ENCODE measurements at places on chromosomes 1 and 21. TPM values are rescaled to one million over a fixed set of nuclear protein-coding genes. Genes with fewer than 3 reads are reported as not detected.

DNA sequence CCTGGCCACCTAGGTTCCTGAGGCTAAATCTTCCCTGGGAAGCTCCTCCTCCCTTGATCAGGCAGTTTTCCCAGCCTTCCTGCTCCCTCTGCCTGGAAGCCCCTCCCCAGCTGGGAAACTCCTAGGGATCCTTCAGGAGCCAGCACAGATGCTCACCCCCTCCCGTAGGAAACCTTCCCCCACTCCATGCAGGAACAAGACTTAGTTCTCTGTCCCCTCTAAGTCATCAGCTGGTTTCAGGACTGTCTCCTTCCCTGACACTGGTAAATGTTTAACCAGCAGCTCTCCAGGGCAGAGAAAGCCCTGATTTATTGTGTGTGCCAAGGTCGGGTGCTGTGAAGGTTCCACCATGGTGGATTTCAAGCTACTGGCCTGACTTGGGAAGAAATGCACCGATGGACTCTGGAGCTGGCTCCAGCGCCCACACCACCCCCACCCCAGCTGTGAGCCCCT lies 25.0 kb downstream of the TTC39A start:
- DNase-seq: no peak

- DNase-seq: no peak
Observed at GRCh38 chr1:6260961-6261614, at the start of gene GPR153. TSS of gene GPR153 (minus strand) at chr1:6261098. CDS start at chr1:6254905, 6,193 bp downstream.

NPHS2 gene
- total RNA-seq: not detected

FAM72B gene
- total RNA-seq: 1.7 TPM

NCAM2 gene
- total RNA-seq: 62.0 TPM

GFI1 gene
- total RNA-seq: not detected

Data from cerebellum (tissue), 4 donors.